ENCODE measurements at places on chromosomes 1 and 21.

DNA sequence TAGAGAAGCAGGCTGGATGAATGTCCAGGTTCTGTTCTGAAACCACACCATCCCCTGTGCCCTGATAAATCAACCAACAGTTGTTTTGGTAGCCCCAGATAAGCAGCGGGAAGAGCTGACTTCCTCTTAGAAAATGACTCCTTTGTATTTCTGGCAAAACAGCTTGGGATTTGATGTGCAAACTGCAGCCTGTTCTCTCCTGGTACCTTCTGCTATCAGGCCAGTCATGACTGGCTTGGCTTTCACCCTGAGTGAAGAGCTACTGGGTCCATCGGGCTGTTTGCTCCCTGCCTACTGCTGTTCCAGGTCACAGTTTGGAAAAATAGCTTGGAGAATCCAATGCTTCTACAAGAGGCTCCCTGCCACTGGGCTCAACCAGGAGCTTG lies 116.8 kb downstream of the DTL start:
- no peak for DNase-seq

DNA sequence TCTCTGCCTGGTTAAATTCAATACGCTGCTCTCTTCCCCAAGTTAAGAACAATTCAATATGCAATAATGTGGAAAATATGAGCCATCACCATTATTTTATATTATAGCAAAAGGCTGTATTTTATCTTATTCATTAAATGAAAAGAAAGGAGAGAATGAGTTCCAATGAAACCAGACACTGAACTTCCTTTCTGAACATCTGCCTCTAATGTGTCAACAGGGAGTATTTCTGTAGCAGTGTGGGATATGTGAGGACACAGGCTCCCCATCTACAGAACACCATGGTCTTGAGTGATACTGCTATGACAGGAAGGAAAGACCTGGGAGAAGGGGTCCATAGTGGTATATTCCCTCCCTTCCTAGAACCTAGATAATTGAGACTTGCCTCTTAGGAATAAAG lies 46.3 kb downstream of the CASQ2 start:
- no peak for DNase-seq

GRCh38 chr21:27406300-27407009 lies 439.6 kb upstream of the ADAMTS5 start:
- no peak for DNase-seq

DNA sequence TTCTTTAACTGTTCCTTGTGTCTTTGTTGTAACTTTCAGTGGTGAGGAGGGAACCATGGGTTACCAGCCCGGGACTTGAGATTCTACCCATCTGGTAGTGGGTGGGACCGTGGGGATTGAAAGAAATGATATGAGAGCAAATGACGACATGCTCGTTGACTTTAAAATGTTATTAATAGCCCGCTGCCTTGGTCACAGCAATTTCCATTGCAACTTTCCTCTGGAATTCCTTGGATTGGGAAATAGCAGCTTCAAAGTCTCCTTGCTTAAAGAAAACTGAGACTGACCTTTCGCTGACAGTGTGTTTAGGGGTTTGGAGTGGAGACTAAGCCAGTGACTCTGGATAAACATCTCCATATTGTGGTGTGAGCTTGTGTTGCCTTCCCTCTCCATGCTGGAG lies 44.2 kb upstream of the MARK1 start:
- DNase-seq = no peak

DNA sequence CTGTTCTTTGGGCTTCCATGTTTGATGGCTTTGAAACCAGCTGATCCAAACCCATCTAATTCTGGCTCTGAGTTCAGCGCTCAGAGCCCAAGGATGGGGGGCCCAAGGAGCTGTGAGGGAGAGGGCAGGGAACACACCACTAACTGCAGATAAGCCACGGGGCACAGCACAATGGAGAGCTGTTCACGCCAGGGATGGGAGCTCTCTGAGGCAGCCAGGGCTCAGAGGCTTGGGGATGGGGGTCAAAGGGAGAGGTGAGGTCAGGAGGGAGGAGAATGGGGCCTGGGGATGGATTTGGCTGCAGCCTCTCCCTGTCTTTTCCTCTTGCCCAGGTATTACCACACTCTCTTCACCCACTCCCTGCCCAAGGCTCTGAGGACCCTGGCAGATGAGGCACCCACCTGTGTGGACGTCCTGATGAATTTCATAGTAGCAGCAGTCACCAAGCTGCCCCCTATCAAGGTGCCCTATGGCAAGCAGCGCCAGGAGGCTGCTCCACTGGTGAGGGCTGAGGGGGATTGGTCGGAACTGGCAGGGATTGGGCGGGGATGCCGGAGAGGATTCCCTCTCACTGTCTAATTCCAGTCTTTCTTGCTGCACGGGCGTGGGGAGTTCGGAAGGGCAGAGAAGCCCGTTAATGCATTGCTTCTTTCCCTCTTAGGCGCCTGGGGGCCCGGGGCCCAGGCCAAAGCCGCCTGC lies 11.3 kb downstream of the SLC30A2 start:
- DNase-seq = no peak

GRCh38 chr1:195173753-195174152 lies 1434.5 kb downstream of the KCNT2 start:
- no peak for DNase-seq

- no peak for DNase-seq
Observed at GRCh38 chr1:93878501-93878888, 511 bp downstream of the DNTTIP2 start.

GRCh38 chr1:42860339-42861013 lies 14.1 kb downstream of the ZNF691 start:
- DNase-seq = no peak

DNA sequence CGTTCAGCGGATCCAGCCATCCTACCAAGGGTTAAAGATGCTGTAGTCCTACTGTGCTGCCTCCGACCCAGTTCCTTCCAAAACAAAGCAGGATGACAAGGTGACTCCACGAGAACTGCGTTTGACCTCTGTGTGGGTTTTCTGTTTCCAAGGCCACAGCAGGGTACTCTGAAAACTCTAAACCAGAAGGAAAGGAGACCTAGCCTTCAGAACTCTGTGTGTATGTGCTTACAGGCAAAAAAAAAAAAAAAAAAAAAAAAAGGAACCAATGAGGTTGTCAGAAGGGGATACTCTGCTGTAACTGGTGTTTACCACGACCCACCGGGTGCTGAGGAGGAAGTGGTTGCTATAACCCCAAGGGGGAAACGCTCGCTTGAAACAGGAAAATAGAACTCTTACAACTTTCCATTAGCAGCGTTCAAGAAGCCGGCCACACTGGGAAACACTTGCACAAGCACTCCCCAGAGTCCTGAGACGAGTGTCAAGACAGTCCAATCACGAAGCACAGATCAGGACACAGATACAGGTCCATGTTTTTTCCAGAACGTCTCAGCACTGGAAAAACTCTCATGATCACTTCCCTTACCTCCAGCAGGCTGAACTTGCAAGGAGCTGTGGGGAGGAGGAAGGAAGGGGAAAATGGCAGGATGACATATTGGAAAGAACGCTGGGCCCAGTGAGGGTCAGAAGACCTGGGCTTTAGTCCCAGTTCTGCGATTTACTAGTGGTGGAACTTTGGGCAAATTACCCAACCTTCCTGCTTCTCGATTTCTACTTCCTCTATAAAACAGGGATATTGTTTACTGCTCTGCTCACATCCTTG lies 64.0 kb downstream of the ITPKB start:
- no peak for DNase-seq

DNA sequence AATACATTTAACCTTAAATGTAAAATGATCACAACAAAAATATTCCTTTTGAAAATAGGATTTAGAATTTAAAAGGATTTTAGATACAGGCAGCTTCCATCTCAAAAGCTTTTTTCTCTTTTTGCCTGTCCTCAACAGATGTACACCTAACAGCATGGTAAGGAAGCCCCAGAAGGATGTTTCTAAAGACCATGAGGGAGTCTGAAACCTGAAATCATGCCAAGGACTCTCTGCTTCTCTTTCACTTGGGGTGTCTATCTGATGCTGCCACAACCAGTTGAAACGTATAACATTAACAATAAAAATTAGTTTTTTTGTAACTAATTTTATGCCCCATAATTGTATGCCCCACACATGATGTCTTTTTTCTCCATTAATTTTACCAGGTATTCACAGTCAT lies 5.4 kb upstream of the ZNF281 start:
- no peak for DNase-seq

GRCh38 chr1:163661391-163661790 lies 339.6 kb downstream of the NUF2 start:
- DNase-seq = no peak

- DNase-seq = no peak
Observed at GRCh38 chr1:222181191-222181590, 366.7 kb downstream of the HHIPL2 start.

DNA sequence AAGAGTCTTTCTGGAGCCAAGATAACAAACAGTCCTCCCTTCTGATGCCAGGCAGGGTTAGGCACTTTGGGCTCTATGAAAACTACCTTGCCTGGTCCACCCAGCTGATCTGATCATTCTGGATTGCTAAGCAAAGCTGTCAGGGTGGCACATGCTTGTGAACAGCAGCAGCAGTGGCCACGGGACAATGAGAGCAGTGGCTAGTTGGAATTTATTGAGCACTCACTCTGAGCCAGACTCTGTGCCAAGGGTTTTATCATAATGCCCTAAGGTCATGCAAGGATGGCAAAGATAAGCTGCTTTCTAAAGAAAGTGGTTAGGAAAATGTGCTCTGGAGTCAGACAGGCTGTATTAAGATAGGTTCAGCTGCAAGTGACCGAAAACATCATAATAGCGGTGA lies 390.4 kb upstream of the VAMP3 start:
- DNase-seq = no peak
